GM23248 (cell line): ENCODE measurements at places on chromosomes 1 and 21.
A peak's percentile ranks its signal among the peaks of the same experiment; 100 is the strongest.

- H3K4me1 ChIP-seq = no peaks in the 10 kb centered on the region
- no peak overlapping the region for H3K4me3 ChIP-seq
- 0 out of 2 replicates have a peak, but pooled peaks cover 13% of the 10 kb centered on the region for H3K27me3 ChIP-seq
Measured at GRCh38 chr21:34502480-34503106, 9.4 kb downstream of the KCNE1 start.

GRCh38 chr1:72442262-72442661, 159.9 kb upstream of the NEGR1 start:
- peaks cover 30% of the 10 kb centered on the region for H3K4me1 ChIP-seq
- H3K27ac ChIP-seq = no peak overlapping the region
- no peaks in the 10 kb centered on the region for H3K36me3 ChIP-seq
- DNase-seq = peak; percentile 22
- no peak overlapping the region for H3K4me3 ChIP-seq
- no peaks in the 10 kb centered on the region for H3K27me3 ChIP-seq

- no peak overlapping the region for H3K4me3 ChIP-seq
- no peak overlapping the region for H3K27ac ChIP-seq
- no peaks in the 10 kb centered on the region; the same call in 1 of the 2 replicates for H3K27me3 ChIP-seq
Measured at GRCh38 chr1:6152882-6153281, 27.2 kb downstream of the CHD5 start.

- H3K27ac ChIP-seq = peak overlapping the region; percentile 87
- H3K36me3 ChIP-seq = no peaks in the 10 kb centered on the region
- H3K4me1 ChIP-seq = peaks cover 51% of the 10 kb centered on the region
- H3K27me3 ChIP-seq = no peaks in the 10 kb centered on the region
- peak overlapping the region; percentile 89 for H3K4me3 ChIP-seq
Measured at GRCh38 chr1:223712850-223713474, 623 bp downstream of the CAPN2 start.

GRCh38 chr1:238254935-238255334, 364.2 kb upstream of the ZP4 start:
- no peaks in the 10 kb centered on the region for H3K27me3 ChIP-seq
- H3K27ac ChIP-seq = no peak overlapping the region
- H3K4me1 ChIP-seq = no peaks in the 10 kb centered on the region
- H3K4me3 ChIP-seq = no peak overlapping the region

DNA sequence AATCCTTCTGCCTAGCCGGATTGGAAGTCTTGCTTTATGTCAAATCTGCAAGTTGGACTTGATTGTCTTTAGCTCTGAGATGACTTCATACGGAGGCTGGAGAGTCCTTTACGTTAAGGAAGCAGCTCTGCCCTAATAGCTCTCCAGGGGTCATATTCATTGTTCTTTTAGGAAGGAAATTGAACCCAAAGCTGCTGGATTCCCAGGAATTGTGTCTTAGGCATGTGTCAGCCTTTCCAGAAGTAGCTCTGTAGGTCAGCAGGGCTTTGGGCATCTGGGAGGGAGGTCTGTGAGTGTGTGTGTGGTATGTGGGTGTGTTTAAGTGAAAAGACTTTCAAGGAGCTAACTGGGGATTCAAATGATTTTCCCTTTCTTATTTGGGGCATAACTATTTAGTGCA, 82.4 kb downstream of the ABCA4 start:
- no peak overlapping the region for H3K4me3 ChIP-seq
- no peak overlapping the region for H3K27ac ChIP-seq
- no peaks in the 10 kb centered on the region for H3K27me3 ChIP-seq
